ENCODE measurements at places on chromosomes 12 and 14.

GRCh38 chr14:94540031-94540794, 21.0 kb upstream of the SERPINA4 start:
- DNase-seq = no peak

DNA sequence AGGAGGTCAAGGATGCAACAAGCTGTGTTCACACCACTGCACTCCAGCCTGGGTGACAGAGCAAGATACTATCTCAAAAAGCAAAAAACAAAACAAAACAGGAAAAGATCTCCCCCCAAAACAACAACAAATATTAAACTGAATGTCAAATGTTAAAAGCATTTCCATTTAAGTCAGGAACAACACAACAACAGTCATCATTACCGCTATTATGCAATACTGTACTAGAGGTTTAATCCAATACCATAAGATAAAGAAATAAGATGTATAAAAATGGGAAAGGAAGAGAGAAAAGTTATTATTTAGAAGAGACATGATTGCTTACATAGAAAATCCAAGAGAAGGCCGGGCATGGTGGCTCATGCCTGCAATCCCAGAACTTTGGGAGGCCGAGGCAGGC, 36.6 kb downstream of the FERMT2 start:
- no peak for DNase-seq

GRCh38 chr12:54502485-54502884, 4.9 kb downstream of the NCKAP1L start:
- DNase-seq = no peak

GRCh38 chr12:86170051-86170450, 86.1 kb downstream of the MGAT4C start:
- no peak for DNase-seq

- no peak for DNase-seq
Observed at GRCh38 chr14:97943619-97944018, 1146.4 kb downstream of the VRK1 start.

Measured in erythroblast (primary cell).